Activated CD4-positive, alpha-beta T cell treated with anti-CD3 and anti-CD28 coated beads, Interleukin-2, amount 10 ng/mL, durations not matched to agents 24 days and 14 days (primary cell): ENCODE measurements at places on chromosomes 11 and 22. TPM values are rescaled to one million over a fixed set of nuclear protein-coding genes. Genes with fewer than 3 reads are reported as not detected.

Gene SYT9
- total RNA-seq, result not detected in 2 replicates

Gene TENM4
- not detected in 2 replicates for total RNA-seq

GRCh38 chr11:120925944-120926343 is 98.0 kb upstream of the TBCEL start:
- no peak for DNase-seq

DNA sequence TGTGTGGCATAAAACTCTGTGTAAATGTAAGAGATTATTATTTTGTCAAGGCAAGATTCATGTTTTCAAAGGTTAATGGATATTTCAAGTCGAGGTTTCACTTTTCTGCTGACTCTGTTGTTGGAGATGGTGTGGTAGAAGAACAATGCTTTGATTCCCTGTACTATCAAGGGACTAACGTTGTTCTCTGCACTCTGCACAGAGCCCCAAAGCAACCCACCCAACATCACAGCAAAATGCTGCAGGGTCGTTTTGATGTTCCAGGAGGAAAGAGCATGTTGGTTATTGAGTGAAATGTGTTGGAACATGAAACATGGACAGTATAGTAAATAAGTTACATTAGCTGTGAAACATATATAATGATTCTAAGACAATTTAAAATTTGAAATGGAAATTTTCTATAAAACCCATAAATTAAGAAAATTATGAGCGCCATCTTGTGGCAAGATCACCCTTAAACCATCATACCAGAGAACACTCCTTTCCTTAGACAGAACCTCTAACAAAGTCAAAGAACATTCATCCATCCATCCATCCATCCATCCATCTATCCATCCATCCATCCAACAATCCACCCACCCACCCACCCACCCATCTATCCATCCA is 164.4 kb upstream of the ZBED5 start:
- peak; percentile 65 for DNase-seq

- no peak for DNase-seq
Measured at GRCh38 chr11:31757260-31757835, 53.8 kb downstream of the PAX6 start.

GRCh38 chr22:22870577-22871404 is 16.8 kb upstream of the IGLL5 start:
- DNase-seq, result no peak

DNA sequence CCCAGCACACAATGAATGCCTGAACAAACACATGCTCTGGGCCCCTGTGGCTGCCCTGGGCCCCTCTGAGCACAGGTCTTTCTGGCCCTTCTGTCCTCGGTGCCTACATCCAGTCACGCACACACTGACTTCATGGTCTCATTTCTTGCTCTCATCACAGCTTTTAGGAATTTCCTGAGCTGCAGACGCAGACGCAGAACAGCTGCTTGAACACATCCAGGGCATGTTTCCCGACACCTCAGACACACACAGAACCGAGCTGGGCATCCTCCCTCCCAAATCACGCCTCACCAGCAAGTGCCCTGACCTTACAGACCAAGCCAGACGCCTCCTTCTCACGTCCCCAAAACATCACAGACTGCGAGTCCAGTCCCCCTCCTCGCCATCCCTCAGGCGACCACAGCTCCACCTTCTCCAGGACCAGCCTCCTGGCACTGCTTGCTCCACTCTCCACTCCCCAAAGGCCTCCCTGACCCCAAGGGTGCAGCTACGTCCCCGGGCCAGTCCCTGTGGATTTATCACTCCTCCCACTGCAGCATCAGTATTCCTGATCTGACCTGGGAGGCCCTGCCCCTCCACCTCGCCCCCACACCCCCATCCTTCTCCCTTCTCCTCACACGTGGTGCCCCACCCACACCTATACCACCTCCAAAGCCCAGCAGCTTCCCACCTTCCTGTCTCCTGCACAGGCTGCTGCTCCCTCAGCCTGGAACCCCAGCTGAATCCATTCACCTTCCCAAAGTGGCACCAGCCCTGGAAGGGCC is 12.9 kb downstream of the SIRT3 start:
- no peak for DNase-seq

DNA sequence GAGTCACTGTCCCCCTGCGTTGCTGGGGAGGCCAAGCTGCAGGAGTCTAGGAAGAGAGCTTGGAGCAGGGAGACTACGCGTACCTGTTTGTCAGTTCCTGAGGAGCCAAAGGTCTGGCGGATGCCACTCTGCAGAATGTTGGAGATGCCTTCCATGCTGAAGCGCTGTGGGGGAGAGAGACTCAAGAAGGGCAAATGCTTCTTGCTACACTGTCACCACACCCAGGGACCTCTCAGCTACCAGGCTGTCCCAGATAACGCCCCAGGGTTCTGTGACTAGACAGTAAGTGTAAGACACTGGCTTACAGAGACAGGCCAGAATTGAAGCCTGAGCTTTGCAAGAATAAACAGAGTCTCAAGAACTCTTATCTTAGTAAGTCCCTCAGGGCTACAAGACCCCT is 42.0 kb downstream of the FEZ1 start:
- DNase-seq, result no peak

- DNase-seq, result peak; percentile 63
Measured at GRCh38 chr11:114226356-114226755, 69.8 kb upstream of the NNMT start.

GRCh38 chr11:74001822-74002286 is 7.0 kb downstream of the UCP3 start:
- no peak for DNase-seq

Gene NCAM1
- total RNA-seq, result not detected in 2 replicates

- no peak for DNase-seq
Measured at GRCh38 chr11:5928811-5929210, 13.2 kb upstream of the OR56A3 start.

- DNase-seq, result no peak
Measured at GRCh38 chr11:77611921-77612320, 22.2 kb downstream of the AQP11 start.

DNA sequence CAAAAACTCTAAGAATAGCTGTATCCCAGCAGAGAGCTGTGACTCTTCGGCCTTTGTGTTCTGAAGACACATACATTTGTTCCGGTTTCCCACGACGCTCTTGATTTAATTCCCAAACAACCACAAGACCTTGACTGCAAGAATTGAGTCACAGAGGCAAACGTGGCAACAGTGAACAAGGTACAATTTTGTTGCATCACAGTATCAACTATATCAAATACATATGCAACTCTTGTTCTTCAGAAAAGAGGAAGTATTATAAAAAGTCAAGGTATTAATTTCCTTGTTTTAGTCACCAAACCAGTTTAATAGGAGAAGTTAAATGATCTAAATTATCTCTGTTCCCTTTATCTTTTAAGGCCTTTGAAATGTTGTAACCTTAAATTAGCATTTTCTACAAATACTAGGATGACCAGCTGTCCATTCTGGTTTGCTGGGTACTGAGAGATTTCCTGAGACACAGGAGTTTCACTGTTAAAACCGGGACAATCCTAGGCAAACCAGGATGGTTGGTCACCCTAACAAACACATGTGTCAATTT is 11.1 kb downstream of the HPS5 start:
- DNase-seq, result no peak

Gene TCN2
- 0.35 and 0.45 TPM in 2 replicates for total RNA-seq

Gene WNT7B
- total RNA-seq, result not detected in 2 replicates

DNA sequence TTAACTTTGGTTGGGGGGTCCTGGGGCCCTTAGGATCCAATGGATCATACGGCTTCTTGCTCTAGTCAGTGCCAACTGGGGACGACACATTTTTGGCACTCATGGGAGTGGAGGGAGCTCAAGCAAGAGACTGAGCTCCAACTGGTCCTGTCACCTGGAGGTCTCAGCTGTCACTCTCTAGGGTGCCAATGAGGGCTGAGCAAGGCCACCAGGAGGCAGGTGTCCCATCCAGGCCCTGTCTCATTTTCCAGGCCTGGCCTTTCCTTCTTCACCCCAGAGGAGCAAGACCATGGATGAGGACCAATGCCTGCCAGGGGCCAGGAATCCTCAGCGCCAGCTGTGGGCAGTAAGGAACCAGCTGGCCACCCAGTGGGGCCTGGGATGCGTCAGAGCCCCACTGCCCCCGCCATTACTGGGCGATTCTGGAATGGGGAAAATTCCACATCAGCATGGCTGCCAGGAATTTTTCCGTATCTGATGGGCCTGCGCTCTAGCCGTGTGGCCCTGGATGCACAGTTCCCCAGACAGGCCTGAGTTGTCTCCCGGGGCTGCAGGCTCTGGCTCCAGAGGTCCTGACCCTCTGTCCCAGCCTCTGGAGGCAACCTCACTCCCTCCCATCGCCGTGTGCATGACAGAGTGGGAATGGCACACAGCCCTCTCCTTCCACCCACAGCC is 669 bp upstream of the GAL3ST1 start:
- DNase-seq, result no peak

DNA sequence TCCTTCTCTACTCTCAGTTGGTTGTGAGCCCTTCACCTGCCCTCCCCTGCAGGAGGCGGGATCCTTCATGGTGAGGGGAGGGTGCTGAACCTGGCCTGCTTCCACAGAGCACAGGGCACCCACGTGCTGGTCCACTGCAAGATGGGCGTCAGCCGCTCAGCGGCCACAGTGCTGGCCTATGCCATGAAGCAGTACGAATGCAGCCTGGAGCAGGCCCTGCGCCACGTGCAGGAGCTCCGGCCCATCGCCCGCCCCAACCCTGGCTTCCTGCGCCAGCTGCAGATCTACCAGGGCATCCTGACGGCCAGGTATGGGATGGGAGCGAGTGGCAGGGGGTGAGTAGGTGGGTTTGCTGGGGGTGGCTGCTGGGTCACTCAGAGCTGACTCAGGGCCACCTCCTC is 6.3 kb downstream of the SSH3 start:
- DNase-seq, result peak; percentile 55

Gene LRRC32
- 6.6 and 8.6 TPM in 2 replicates for total RNA-seq

Gene A4GALT
- total RNA-seq, result not detected in 2 replicates

DNA sequence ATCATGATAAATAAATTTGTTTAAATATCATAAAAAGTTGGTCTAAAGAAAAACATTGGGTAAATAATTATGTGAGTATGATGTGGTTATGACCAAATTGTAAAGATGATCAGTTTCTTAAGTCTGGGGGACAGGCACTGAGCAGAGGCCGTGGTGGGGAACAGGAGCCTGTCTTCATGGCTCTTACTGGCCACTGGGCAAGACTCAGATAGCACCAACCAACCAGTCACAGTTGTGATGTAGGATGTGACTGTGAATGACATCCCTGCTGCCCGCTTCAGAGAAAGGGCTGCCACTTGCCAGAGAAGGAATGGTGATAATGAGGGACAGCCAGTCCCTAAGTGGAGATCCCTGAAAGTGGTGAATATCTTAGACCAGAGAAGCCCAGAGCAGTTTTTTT is 7.0 kb downstream of the PTPRJ start:
- DNase-seq, result no peak

DNA sequence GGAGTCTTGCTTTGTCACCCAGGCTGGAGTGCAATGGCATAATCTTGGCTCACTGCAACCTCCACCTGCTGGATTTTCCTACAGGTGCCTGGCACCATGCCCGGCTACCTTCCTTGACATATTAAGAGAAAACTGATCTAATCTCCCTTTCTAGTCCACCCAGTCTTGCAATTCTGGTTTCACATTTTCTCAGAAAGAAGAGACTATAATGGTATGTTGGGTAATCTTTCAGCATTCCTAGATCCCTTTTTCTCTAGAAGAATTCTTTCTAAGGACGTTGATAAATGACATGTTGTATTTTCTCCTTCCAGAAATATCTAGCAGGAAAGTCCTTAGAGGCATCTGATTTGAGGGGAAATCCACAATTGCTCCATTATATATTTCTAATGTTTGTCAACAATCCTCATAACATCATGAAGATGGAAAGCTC is 10.4 kb upstream of the HSPA8 start:
- no peak for DNase-seq

DNA sequence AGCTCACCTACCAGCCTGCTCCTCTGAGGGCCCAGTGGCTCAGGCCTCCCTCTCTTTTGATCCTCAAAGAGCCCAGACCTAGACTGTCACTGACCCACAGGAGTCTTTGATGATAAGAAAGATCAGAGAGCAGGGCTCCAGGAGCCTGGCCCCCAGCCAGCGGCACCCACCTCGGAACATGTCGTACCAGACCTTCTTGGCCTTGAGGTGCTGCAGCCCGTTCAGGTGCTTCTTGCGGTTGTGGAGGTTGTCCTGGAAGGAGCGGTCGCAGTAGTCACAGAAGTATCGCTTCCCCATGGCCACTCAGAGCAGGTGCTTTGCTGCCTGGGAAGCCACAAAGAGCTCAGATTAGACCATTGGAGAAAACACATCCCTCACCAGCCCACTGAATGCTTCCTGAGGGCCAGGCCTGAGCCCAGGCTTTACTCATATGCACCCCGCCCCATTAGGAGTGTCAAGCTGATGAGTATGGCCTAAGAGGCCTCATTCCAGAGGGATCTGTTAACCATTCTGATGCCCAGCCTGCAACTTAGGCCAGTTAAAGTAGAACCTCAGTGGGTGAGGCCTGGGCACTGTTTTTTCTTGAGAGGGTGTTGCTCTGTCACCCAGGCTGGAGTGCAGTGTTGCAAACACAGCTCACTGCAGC is 18.4 kb downstream of the ZMAT5 start:
- no peak for DNase-seq

GRCh38 chr11:41988951-41989572 is 529.6 kb upstream of the LRRC4C start:
- DNase-seq, result no peak

Gene SEPTIN3
- 5.7 and 6.8 TPM in 2 replicates for total RNA-seq

DNA sequence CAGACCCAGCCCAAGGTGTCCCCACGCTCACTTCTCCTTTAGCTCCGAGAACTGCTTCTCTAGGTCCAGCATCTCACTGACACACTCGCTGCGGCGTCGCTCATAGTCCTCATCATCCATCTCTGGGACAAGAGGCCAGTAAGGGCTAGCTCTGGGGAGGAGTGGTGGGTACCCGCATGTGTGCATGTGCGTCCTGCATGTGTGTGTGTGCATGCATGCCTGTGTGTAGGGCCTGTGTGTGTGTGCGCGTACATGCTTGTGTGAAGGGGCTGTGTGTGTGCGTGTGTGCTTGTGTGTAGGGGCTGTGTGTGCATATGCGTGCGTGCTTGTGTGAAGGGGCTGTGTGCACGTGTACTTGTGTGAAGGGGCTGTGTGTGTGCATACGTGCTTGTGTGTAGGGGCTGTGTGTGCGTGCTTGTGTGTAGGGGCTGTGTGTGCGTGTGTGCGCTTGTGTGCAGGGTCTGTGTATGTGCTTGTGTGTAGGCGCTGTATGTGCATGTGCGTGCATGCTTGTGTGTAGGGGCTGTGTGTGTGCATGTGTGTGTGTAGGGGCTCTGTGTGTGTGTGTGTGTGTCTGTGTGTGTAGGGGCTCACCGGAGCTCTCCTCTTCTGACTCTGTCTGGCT is 3.3 kb downstream of the BRMS1 start:
- no peak for DNase-seq

Gene C11orf16
- not detected in 2 replicates for total RNA-seq

Gene SLC22A25
- total RNA-seq, result not detected in 2 replicates

- no peak for DNase-seq
Measured at GRCh38 chr22:24392218-24392931, 35.0 kb upstream of the ADORA2A start.

DNA sequence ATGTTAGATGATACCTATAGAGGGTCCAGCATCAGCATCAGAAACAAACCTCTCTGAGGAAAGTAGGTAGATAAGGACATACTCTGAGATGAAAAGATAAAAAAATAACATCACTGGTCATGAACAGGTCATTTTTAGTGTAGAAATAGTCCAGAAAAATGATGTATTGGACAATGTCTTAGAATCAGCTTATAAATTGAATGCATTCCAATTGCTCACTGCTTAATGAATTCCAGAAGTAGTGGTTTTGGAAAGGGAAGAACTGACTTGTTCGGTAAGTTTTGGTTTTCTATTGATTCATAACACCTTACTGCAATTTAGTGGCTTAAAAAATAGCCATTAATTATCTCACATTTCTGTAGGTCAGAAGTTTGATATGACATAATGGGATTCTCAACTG is 929.5 kb upstream of the CCDC90B start:
- no peak for DNase-seq
